ENCODE measurements at places on chromosomes 4 and X. TPM values are rescaled to one million over a fixed set of nuclear protein-coding genes. Genes with fewer than 3 reads are reported as not detected.

DNA sequence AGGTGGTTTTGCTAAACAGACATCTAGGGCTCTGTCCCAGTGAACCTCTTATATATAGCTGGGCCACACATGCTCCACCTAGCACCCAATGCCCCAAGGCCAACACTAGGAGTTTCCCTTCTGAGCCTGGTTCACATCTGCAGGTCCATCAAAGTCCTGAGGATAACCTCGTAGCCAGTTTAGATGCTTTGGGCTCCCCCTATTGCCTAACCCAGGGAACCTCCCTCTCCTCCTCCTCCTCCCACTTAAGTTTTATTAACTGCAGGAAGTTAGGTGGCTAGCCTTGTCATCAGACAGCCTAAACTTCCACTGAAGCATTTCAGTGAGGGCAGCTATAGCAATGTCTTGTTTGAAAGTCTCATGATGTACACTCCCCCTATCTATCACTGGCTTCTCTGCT is 88.0 kb downstream of the GUCY2F start:
- no peak for DNase-seq

DNA sequence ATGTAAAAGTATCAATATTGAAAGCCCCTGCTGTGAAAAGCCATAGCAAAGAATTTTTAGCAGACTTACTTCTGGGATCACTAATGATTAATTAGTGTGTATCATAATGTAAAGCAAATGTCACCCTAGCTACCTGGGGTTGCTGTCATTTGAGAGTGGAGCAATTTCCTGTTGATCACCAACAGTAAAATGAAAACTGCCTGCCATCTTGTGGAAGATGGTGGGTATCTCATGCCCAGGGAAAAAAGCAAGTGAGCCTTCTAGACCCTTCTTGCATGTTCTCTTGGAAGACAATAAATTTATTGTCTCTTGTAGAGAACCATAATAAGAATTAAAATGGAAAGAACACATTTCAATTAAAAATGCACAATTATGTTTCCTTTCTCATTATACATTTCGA is 360.2 kb downstream of the ZIC3 start:
- no peak for DNase-seq

DNA sequence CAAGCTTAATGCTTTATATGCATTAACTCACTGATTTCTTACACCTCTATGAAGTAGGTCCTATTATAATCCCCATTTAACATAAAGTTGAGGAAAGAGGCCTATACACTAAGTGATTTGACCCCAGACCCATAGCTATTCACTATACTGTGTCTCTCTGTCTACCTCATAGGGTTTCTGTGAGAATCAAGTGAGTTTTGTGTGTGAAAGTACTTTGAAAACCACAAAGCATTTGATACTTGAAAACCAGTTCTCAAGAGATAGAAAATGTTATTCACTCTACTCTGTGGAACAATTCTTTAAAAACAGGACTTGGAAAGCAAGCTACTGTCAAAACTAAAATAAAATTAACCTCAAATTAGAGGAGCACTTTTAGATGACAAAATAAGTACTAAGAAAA is 35.0 kb downstream of the SHROOM3 start:
- DNase-seq = no peak

DNA sequence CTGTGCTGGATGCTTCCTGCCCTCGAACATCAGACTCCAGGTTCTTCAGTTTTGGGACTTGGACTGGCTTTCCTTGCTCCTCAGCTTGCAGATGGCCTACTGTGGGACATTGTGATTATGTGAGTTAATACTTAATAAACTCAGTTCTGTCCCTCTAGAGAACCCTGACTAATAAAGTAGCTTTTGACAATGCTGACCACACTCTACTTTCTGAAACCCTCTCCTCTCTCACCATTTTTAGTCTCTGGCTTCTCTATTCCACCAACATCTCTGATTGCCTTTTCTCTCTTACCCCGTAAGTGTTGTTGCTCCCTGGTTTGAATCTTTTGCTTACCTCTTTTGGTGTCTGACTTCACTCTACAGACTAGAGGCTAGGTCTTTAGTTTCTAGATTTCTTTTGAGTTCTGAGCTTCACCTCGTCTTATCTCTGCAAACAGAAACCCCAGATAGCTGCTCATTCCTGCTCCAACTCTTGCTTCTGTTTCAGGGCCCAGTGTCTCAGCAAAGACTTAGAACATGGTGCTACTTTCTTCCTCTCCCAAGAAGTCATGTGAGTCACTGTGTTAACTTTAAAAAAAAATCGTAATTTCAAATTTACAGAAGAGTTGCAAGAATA is 11.4 kb downstream of the TMSB4X start:
- no peak for DNase-seq

DNA sequence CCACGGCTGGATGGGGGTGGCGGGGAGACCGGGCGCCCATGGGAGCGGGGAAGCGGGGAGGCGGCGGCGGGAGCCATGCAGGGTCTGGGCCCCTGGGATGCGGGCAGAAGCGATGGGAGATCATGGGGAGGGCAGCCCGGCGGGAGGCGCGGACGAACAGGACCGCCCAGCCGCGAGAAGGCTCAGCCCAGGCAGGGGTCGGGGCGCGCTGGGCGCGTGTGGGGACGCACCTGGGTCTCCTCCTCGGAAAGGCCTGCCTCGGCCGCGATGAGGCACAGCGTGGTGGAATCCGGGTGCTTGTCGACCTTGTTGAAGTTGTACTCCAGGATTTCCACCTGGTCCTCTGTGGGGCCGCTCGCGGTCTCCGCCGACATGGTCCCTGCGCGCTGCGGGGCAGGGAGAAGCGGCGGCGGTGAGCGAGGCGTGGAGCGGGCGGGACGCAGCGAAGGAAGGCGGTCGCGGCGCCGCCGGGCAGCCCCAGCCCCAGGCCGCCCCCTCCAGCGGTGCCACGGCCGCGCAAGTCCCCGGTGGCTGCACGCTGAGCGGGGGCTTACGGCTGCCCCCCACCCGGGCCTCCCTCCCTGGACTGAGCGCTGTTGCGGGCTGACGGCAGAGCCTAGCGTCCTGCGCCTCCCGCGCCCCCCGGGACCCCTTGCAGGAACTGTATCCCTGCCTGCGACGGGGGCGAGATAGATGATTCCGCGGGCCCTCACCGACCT is 25.3 kb downstream of the HOPX start:
- DNase-seq = no peak

CT83 gene
- not detected for total RNA-seq

PGAM4 gene
- total RNA-seq = not detected

TRIM75 gene
- not detected for total RNA-seq

Measured in CD4-positive, CD25-positive, alpha-beta regulatory T cell (primary cell).